ENCODE measurements at places on chromosomes 1 and 21.
A peak's percentile ranks its signal among the peaks of the same experiment; 100 is the strongest.

- no peak for DNase-seq
Measured at GRCh38 chr1:76501136-76501535, 366.1 kb upstream of the ST6GALNAC5 start.

- DNase-seq: no peak
Measured at GRCh38 chr1:154925335-154926170, 11.0 kb downstream of the PMVK start.

- no peak for DNase-seq
Measured at GRCh38 chr1:18394563-18395156, 86.1 kb upstream of the KLHDC7A start.

- DNase-seq: peak; percentile 81
Measured at GRCh38 chr1:219660666-219661463, 48.0 kb upstream of the ZC3H11B start.

DNA sequence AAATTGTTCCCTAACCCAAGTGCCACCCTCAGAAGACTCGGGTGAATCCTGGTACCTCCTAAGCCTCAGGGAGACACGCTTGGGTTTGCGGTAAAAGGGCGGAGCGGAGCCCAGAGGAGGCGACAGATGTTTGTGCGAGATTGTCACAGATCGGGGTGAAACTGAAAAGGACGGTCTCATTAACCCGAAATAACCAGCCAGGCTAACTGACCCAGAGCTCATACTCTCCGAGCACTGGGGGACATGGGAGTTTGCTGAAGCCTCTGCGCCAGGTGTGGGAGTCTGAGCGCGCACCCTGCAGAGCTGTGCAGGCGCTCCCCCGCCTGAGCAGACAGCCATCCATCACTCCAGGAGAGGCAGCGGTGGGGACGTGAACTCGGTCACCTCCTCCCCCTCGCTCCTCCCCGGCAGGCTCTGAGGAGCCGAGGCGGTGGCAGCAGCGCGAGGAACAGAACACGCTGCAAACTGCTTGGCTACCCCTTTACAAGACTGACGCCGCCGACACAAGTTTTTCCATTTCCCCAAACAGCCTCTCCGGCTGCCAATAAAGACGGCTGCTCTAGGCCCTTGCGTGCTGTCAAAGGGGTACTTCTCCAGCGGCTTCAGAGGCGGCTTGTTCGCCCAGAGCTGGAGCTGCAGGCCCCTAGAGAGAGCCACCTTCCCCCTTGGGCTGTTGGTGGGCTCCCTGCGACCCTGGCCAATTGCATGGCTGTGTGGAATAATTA lies 43.5 kb downstream of the RRAGC start:
- peak; percentile 80 for DNase-seq

DNA sequence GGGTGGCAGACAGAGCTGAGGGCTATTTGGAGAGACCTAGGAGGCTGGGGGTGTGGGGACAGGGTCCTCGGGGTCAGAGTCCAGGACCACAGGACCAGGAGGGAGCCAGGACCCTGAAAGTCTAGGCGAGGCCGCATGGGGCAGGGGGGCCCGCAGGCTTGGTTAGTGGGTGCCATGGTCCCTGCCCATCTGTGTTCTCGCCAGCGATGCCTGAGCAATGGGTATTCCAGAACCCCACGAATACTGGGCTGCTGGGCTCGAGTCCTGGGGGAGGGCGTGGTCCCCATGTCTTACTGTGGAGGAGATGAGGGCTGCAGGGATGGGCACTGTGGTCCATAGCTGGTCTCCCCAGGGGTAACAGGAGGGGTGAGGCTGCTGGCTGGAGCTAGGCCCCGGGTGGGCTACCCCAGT lies 2.0 kb downstream of the KRTAP10-6 start:
- no peak for DNase-seq

- no peak for DNase-seq
Measured at GRCh38 chr1:162471290-162471853, 26.2 kb upstream of the UHMK1 start.

- no peak for DNase-seq
Measured at GRCh38 chr1:203153989-203154821, 21.4 kb downstream of the MYBPH start.

- no peak for DNase-seq
Measured at GRCh38 chr1:17587693-17588047, 48.2 kb downstream of the ARHGEF10L start.

DNA sequence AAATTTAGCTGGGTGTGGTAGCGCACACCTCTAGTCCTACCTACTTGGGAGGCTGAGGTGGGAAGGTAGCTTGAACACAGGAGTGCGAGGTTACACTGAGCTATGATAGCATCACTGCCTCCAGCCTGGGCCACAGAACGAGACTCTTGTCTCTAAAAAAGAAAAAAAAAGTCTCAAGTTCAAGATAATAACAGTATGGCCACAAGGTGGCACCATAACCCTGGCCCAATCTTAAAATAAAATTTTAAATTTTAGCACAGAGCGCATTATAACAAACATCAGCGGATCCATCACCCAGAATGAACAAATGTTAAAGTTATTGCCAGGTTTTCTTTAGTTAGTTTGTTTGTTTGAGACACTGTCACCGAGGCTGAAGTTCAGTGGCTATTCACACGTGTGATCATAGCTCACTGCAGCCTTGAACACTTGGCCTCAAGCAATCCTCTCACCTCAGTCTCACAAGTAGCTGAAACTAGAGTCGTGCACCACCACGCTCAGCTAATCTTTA lies 2.9 kb upstream of the HTR6 start:
- DNase-seq: peak; percentile 38

GRCh38 chr21:18467715-18468114 lies 64.1 kb upstream of the TMPRSS15 start:
- DNase-seq: no peak

DNA sequence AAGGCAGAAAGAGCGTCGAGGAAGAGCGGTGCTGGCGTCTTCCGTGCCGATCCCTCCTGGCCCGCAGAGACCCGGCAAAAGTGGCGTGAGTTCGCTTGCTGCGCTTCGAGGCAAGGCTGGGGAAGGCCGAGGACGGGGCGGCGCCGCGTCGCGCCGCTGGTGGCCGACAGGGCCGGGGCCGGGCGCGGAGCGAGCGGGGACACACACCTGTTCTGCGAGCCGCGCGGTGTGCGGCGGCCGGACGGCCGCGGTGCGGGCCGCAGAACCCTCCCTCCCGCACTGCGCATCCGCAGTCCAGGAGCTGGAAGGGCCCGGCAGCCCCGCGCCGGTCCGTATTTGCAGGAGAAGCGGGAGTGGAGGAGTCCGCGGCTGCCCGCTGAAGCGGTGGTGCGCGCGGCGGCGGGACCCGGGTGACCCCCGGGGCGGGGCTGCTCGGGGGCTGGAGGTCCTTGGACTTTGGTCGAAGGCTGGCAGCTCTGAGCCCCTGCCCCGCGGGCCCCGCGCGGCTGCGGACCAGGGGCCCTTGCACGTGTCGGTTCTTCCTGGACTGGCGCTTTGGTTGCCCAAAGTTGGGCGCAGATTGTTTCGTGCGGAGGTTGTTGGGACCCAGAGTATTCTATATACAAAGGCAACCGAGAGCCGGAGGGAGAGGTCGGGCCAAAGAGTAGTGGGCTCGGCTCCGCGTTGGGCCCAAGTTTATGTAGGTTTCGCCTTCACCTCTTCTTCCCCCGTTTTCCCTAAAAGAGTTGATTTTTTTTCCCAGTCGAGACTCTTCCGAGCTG lies 2.6 kb downstream of the RNF220 start:
- peak; percentile 17 for DNase-seq

- DNase-seq: no peak
Measured at GRCh38 chr1:59058665-59059439, 238.0 kb upstream of the FGGY start.

DNA sequence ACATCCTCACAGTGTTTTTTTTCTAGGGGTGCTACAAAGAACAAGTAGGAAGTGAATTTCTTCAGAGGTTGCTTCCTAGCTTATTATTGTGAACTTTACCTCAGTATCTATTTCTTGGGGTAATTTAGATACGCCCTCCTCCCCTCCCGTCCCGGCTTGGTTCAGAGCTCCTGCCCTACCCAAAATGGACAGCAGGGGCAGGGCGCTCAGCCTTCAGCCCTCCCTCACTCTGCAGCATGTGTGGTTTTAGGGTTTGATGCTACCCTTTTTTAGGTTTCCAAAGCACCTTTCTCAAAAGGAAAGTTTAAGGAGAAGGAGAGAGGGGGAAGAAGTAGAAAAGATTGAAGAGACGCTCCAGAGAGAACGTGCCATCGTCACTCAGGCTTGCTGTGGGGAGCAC lies 16.9 kb upstream of the POGK start:
- peak; percentile 12 for DNase-seq

- no peak for DNase-seq
Measured at GRCh38 chr1:229013981-229014380, 256.9 kb upstream of the RAB4A start.

GRCh38 chr1:162670928-162671663 lies 38.8 kb downstream of the DDR2 start:
- DNase-seq: no peak

GRCh38 chr1:8431019-8431418 lies 113.1 kb downstream of the SLC45A1 start:
- DNase-seq: peak; percentile 10

GRCh38 chr1:86069757-86070145 lies 86.8 kb downstream of the COL24A1 start:
- DNase-seq: no peak

DNA sequence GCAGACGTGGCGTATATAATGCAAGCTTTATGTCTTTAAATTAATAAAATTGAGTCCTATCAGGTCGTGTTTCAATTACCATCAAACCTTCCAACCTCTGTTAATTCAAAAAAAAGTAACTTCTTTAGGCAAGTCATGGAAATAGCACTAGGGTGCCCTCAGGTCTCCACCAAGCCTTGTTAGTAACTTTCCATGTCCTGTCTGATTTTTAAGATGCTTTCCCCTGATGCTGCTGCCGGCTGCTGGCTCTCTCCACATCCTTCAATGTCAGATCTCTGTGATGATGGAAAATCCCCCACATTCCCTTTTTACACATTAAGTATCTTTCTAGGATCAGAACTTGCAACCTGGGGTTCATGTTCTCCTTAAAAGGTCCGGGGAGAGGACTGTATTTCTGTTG lies 3.0 kb downstream of the ERG start:
- no peak for DNase-seq

DNA sequence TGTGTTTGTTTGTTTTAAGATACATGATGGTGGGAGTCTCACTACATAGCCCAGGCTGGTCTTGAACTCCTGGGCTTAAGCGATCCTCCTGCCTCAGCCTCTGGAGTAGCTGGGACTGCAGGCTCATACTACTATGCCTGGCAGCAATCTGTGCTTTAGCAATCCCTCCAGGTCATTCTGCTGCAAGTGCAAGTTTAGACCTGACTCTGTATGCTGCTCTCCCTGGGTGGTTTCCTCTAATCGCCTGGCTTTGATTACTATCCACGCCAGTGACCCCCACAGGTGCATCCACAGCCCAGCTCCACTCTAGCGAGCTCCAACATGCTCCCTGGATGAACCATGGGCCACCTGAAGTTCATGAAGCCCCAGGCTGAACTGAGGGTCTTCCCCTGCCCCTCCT lies 15.5 kb upstream of the PABPC4 start:
- DNase-seq: no peak

GRCh38 chr1:248751142-248751541 lies 4.4 kb downstream of the LYPD8 start:
- DNase-seq: no peak

GRCh38 chr1:54867717-54868057 lies 19.3 kb downstream of the DHCR24 start:
- no peak for DNase-seq

GRCh38 chr1:243621973-243622372 lies 228.1 kb downstream of the AKT3 start:
- DNase-seq: no peak

- DNase-seq: no peak
Measured at GRCh38 chr1:180911640-180912191, 981 bp upstream of the KIAA1614 start.

DNA sequence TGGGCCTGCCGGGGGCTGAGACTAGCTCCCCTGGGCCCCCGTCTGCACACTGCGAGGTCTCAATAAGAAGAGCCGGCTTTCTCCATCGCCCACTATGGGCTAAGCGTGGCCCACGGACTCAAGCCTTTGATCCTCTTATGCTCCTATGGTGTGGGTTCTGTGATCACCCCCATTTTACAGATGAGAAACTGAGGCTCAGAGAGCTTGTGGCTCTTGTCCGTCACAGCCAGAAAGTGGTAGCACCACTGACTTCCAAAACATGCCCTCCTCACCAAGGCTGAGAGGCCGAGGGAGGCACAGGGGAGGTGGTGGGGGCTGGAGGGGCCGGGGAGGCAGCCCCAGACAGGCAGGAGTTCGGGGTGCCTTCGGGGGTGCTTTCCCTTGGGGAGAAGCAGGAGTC lies 39.0 kb upstream of the CASZ1 start:
- DNase-seq: no peak

GRCh38 chr21:22224261-22224660 lies 1226.1 kb downstream of the NCAM2 start:
- no peak for DNase-seq

DNA sequence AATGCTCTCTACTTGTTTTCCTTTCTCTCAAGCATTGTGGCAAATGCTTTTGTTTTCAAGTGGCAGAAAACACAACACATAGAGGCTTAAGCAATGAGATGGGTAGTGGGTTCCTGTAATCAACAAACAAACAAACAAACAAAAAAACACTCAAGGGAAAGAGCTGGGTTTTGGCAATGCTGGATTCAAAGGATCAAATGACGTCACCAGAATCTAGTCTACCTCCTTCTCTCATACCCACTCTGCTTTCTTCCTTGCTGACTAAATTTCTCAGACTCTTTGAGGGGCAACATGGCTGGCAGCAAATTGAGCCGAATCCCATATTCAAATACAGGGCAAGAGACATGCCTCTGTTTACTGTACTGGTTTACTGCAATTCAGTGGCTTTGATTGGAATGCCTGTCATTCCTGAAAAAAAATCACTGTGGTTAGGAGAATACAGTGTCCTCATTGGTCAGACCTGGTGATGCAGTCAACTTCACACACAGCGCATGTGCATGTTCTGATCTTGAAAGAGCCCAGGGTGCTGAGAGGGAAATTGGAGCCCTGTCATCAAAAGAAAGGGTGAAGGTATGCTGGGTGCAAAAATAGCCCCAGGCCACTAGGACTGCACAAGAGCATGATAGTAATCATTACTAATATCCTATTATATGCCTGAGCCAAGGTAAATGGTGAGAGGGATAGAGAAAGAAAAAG lies 356.2 kb downstream of the KCTD3 start:
- no peak for DNase-seq

- DNase-seq: no peak
Measured at GRCh38 chr1:3084154-3084553, 15.2 kb downstream of the PRDM16 start.

GRCh38 chr21:27586986-27587385 lies 620.1 kb upstream of the ADAMTS5 start:
- DNase-seq: no peak

GRCh38 chr1:7733276-7733675 lies 37.8 kb upstream of the VAMP3 start:
- DNase-seq: no peak

GRCh38 chr1:172054172-172054571 lies 212.9 kb downstream of the DNM3 start:
- no peak for DNase-seq

- peak; percentile 63 for DNase-seq
Measured at GRCh38 chr1:175152006-175152652, 40.4 kb downstream of the KIAA0040 start.

- no peak for DNase-seq
Measured at GRCh38 chr1:56135069-56135863, 444.1 kb downstream of the PLPP3 start.

Measured in erythroblast (primary cell).